ENCODE measurements at places on chromosomes 16 and 17.

- peak; percentile 20 for DNase-seq
Measured at GRCh38 chr17:44865231-44865660, 17.6 kb downstream of the HIGD1B start.

DNA sequence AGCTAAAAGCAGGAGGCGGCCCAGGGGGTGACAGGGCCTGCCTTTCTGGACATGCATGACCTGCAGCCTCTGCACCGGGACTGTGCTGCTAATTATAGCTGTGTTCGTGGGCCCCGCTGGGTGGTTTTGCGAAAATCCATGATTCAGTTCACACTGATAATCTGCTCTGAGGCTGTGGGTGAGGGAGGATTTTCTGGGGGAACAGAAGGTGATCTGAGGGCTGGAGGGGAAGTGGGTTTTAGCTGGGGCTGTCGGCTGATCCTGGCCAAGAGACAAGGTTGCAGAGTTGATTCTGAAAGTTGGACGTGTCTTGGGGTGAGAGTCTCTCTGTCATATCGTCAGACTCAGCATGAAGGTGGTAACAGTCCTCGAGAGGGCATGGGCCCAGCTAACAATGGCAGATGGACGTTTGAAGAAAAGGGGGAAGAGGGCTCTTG lies 187.5 kb upstream of the ZNF469 start:
- DNase-seq, result no peak

DNA sequence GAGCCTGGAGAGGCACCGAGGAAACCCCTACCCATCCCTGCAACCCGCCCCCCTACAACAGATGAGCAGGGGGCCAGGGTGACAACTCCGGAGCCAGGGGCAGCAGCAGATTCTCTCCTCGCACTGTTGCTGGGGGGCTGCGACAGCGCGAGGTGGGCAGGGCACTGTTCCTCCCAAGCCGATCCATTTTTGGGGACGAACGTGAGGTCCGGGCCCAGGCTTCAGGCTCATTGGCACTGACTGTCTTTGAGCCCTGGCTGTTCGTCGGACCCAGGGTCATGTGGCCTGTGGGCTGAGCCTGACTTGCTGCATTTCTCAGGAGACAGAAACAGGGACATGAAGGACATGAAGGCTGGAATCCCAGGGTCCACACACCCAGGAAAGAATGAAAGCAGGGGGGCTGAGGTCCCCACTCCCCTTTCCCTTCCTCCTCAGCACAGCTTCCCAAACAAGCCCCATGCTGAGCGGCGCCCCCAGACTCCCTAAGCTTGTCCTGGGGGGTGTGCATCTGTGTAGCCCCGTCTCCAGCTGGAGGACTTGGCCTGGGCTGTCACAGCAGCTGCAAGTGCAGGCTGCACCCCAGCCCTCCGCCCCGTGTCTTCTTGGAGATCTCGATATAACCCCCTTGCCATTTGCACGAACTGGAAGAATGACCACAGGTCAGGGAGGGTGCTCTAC lies 18.7 kb downstream of the CEP295NL start:
- no peak for DNase-seq

DNA sequence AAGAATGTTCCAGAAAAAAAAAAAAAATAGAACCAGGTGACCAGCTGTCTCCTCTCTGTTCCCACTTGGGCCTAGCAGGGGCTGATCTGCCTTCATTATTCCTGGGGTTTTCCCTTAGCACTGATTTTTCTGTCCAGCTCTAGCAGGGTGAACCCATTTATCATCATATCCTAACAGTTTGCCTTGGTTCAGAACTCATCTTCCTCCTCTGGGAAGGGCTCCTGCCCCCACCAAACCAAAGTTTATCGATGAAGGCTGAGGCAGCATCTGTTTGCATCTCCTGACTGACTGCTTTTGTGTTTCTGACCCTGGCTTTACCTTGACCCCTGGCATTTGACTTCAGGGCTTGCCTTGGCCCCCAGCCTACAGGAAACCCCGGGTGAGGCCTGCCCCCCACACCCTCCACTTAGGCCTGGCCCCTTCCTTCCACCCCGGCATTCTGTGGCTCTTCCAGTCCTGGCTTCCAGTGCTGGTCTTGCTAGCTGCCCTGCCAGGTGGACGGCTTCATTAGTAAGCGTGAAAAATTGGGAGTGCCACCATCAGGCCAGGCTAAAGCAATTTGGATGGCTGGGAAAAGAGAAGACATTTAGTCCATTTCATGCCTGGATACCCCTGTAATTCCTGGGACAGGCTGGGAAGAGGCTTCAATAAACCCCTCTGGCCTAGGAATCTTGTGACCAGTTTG lies 164.9 kb downstream of the CCDC182 start:
- no peak for DNase-seq

DNA sequence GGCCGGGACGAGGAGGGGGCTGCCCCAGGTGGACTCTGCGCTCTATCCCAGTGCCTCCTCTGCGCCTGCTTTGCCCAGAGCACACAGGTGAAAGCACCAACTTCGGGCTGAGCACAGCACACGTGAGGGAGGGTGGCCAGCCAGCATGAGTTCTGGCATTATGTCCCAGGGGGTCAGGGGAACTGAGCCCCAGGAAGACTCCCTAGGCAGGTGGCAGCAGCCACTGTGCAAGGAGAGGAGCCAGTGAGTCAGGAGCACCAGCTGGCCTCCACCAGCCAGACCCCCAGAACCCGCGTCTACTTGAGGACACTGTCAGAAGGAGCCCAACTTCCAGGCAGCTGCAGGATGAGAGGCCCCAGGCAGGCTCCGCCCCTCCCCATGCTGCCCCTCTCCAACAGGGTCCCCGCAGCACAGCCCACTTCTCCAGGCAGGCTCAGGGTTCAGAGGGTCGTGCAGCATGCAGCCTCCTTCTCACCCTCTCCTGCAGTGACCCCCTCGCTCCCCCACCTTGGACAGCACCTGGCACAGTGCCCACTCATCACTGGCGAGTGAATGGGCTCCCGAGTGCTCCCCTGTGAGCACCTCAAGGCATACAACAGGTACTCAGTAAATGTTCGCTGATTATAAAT lies 44.2 kb upstream of the RASD1 start:
- no peak for DNase-seq

- no peak for DNase-seq
Measured at GRCh38 chr16:89573826-89574680, 1.5 kb upstream of the CPNE7 start.

GRCh38 chr16:77967054-77967904 lies 55.1 kb upstream of the CLEC3A start:
- DNase-seq, result no peak

GRCh38 chr17:57350266-57350665 lies 93.9 kb downstream of the MSI2 start:
- DNase-seq, result no peak

- no peak for DNase-seq
Measured at GRCh38 chr16:28878083-28878926, at the start of gene ATP2A1. Gene ATP2A1, plus strand, starts transcription at chr16:28878488. Its CDS starts 184 bp downstream, at chr16:28878672.

- DNase-seq, result peak; percentile 62
Measured at GRCh38 chr17:74770498-74771318, 5.4 kb downstream of the NAT9 start.

DNA sequence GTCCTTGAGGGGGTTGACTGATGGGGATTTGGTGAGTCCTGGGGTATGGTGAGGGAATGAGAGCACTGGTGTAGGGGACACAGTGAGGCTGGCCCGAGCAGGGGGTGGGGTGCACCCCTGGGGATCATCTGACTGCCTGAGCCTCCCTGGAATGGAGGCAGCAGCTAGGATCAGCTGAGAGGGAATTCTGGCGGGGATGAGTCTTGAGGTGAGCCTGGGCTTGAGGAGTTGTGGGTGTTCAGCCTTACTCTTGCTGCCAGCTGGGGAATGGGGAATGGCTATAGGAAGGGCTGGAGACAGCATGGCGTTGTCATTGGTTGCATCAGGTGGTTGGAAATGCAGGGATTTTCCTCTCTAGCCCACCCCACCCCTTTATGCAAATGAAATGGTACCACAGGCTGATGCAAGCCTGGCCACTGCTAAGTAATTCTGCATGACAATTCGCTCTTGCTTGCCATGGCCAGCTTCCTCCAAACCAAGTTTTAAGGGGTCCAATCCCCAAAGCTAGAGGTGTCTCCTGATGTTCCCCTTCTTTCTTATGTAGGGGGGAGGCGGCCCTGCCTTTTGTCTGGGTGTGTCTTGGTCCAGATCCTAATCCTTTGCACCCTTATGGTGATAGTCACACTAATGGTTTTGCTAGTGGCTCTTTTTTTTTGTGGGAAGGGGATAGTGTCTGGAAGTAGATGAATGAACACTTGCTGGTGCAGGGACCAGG lies 7.5 kb downstream of the NFE2L1 start:
- peak; percentile 36 for DNase-seq

- DNase-seq, result no peak
Measured at GRCh38 chr16:80594756-80595155, 54.0 kb downstream of the DYNLRB2 start.

DNA sequence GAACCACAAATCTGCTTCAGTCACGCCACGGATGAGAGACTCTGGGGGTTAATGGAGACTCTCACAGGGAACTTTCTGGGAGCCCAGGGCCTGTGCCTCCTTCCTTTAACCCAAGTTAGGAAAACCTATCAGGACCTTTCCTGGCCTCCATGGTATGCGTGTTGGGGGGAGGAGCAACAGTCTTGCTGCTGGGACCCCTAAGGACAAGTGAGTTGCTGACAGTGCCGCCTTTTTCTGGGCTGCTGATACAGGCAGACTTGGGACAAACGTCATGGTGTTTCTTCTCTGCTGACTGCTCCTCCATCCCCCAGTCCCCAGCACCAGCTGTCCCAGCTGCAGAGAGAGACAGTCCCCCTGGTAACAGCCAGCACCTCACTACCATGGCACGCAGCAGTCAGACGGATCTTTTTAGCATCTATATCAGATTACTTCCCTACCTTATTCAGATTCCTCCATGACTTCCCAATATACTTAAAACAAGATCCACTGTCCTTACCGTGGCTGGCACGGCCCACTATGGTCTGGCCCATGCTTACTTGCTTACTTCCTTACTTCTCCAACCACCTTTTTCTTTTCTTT lies 6.5 kb downstream of the DPEP2NB start:
- no peak for DNase-seq

- no peak for DNase-seq
Measured at GRCh38 chr16:49127103-49127502, 154.5 kb downstream of the CBLN1 start.

- DNase-seq, result no peak
Measured at GRCh38 chr16:62408760-62409159, 372.5 kb upstream of the CDH8 start.

DNA sequence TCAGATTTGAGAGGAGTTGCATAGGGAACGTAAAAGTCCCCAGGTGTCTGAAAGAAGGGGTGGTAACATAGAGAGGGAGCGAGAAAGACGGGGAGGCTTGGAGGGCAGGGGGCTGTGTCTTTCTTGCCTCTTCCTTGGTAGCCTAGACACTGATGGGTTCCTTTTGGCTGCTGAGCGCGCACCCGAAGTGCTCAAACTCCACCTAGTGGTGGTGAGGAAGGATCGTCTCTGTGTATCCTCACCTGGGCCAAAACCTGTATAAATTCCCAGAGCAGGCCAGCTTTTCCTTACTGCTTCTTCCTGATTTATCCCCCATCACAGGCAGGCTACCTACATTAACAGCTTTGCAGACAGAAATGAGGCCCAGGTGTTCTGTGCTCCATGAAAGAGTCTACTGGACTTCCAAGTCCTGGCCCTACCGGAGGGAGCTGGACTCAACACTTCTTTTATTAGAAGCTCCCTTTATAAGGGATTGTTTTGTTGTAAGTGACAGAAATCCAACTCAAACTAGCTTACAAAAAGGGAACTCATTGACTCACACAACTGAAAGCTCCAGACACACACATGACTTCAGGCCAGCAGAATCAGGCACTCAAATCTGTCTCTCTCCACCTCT lies 5.5 kb upstream of the SLC25A35 start:
- DNase-seq, result peak; percentile 36

- no peak for DNase-seq
Measured at GRCh38 chr17:21019976-21020586, 22.7 kb downstream of the USP22 start.

- DNase-seq, result no peak
Measured at GRCh38 chr17:4144422-4144747, 1.4 kb downstream of the CYB5D2 start.

DNA sequence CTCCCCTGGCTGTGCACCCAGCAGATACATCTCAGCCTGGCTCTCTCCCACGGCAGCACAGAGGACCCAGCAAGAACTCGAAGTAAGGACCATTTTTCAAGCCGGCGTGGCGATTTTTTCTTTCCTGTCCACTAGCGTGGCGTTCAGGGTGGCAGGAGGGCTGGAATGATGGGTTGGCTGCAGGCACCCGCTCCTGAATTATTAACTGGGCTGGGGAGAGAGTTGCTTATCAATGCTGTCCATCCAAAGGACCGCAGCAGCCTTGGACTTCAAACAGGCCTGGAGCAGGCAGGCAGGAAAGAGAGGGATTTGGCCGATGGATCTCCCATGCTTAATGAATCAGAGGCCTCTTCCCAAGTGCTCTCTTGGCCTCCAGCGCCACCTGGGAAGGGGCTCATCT lies 7.0 kb downstream of the C16orf82 start:
- no peak for DNase-seq

DNA sequence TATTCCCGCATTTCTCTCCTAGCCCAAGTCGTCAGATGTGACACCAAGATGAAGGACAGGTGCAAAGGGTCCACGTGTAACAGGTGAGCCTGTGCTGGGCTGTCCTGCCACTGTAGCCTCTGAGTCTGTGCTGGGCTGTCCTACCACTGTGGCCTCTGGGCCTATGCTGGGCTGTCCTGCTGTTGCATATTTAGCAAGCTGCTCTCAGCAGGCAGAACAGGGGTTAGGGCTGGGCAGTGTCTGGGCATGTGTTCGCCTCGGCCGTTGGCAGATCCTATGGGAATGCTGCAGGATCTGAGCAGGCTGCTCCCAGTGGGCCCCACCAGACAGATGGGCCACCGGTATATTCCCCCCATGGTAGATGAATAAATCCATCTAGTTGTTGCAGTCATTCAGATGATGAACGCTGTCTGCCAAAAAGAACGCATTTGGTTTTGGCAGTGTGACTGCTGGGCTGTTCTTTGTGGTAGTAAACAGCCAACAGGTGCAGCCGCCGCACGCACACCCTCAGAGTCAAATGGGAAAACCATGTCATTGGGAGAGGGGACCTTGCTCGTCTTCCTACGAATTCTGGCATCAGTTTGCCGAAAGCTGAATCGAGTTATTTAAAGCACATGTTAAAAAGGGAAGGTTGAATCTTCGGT lies 49.2 kb downstream of the CRISPLD2 start:
- no peak for DNase-seq
